ENCODE measurements at places on chromosomes 12 and 14.

DNA sequence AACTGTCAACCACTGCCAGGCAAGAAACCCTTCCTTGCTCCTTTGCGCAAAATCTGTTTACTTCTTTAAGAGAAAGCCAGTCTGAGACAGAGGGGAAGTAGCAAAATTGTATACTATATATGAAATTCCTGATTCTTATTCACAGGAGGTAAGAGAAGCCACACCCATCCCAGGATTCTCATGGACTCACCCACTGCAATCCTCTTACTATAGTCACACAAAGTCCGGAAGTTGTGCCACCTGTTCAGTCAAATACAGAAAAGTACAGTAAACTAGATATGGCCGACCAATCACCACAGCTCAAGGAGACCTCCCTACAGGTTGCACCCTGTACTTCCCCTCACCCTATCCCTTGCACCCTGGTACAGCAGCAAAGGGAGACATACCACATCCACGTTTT, 2.9 kb downstream of the PRMT5 start:
- no peak for DNase-seq

DNA sequence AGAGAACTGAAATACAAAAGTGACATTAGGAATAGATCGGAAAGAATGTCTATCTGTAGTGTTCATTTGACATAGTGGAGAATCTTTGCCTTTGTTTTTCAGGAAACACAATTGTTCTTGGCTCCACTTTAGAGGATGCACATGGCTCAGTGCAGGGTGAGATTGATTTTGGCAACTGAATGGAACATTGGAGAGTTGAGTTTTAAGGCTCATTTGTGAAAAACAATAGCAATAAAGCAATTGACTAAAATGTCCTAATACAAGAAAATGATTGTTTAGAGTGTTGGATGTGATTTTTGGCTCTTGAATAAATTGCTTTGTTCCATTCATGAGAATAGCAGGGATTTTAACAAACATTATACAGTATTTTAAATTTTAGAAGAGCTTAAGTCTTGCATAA, 116.4 kb downstream of the SLC38A1 start:
- no peak for DNase-seq

- no peak for DNase-seq
These were observed 301.1 kb upstream of the OR4E1 start for GRCh38 chr14:21974741-21975140.

DNA sequence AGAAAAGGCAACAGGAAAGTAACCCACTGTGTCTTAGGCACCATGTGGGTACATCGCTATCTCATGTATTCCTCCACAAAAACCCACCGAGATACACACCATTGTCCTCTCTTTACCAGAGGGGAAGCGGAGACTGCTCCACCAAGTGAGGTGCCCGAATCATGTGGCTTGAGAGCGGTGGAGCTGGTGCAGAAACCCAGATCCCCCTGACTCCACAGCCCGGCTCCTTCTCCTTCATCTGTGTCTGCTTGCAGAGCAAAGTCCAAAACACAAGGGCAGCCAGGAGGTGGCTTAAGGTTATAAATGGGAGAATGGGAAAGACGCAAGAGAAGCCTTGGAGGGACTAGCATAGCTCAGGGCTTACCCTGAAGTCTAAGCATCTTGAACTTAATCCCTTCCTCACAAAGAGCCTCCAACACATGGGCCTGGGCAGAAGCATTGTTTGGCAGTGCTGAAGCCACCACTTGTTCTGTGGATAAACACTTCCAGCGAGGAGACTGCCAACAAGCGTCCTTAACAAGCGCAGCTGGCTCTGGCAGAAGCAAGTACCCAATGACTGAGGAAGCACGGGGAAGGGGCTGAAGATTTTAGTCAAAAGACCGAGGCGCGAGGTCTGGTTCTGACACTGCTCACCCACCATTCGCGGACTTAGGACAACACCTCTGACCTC, 83.0 kb downstream of the TTC7B start:
- no peak for DNase-seq

GRCh38 chr12:128971802-128972201, 118.5 kb downstream of the GLT1D1 start:
- peak; percentile 57 for DNase-seq
